Skin of body (tissue), 3 donors: ENCODE measurements at places on chromosomes 2 and 18. TPM values are rescaled to one million over a fixed set of nuclear protein-coding genes. Genes with fewer than 3 reads are reported as not detected.

The GCG gene
- not detected for total RNA-seq

The CDH20 gene
- 2.8 TPM for total RNA-seq

The DPY30 gene
- 41.9 TPM for total RNA-seq

The RBMS1 gene
- 112 TPM for total RNA-seq

The ANKRD30B gene
- 0.20 TPM for total RNA-seq

DNA sequence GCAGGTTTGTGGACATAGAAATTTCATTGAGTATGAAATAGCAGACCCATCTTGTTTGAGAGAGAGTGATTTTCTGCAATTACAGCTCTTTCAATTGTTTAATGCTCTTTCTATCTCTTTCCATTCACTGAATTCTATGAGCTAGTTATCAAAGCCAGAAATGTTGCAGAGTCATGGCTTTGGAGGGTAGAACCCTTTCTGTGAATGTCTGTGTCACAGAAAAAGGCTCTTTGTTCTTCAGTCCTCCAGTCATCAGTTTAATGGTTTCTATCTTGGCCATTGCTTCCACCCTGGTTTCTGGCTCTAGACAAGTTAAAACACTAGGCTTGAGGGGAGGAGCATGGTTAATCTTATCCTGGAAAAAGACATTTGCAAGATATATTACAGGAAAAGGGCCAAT is 655.0 kb downstream of the STK39 start:
- DNase-seq = no peak

DNA sequence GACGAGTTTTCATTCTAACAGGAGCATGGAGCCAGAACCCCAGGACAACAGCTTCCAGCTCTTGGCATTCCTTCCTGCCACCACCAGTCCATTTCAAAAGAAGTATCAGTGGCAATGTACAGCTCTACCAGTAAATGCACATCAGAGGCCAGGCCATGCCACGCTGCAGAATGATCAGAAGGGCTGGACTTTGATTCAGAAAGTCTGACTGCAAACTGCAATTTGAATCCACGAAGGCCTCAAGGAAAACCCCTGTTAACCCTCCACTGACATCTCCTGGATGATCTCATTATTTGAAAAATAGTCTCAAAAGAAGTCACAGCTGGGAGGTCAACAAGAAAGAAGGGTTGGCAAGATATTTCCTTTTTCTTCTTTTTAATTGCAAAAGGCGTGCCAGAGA is 119.2 kb downstream of the MYO5B start:
- DNase-seq = no peak

DNA sequence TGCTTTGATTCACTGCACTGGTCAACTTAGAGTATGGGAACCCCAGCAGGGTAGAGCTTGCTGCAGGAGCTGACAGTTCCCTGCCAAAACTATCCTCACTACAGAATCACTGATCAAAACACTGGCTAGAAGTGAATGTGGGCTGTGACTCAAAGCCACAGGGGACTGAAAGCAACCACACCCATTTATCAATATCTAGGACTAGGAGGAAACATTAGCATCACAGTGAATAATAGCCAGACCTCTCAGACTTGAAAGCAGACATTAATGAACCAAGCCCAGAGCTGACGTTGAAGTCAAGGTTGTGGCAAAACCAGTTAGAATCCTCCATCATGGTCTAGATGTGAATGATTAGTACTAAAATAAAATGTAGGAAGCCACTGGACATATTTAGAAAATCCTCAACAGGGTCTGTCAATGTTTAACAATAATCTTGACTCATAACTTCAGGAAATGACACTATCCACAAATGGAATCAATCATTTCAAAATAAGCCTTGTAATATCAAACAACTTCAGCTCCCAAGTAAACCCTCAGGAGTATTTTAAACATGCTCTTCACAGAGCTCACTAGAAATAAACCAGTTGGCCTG is 131.4 kb downstream of the CDH20 start:
- no peak for DNase-seq

DNA sequence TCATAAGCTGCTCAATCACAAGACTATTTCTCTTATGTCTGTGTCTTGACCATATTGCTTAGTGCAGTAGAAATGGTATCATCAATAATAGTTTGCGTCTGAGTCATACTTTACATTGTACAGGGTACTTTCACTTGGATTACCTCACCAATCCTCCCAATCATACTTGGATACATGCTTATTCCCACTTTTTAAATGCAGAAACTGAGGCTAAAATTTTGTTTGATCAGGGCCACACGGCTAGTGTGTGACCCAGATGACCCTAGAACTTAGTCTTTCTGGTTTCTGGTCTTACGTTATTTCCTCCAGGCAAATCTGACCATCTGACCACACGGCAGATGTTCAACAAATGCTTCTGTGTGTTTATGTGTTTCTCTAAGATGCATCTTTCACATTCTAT is 23.8 kb upstream of the CCL20 start:
- no peak for DNase-seq

- DNase-seq = peak; percentile 44
Measured at GRCh38 chr2:105114551-105114950, 76.7 kb downstream of the MRPS9 start.

- no peak for DNase-seq
Measured at GRCh38 chr2:172964511-172965139, 111.0 kb upstream of the MAP3K20 start.

DNA sequence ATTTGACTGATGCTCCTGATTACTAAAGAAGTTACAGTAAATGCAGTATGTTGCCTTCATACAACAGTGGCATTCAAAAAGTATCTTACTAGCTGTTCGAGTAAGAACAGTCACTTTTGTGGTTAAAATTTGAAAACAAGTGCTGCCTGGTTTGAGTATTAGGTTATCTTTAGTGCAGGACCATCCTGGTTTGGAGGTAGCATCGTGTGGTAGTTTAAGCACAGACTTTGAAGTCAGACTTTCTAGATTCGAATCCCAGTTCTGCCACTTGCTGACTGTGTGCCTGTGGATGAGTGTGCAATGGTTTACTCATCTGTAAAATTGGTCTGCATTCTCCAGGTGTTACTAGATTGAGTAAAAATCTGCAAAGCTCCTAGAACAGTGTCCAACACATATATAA is 96.8 kb downstream of the SGPP2 start:
- DNase-seq = no peak

- no peak for DNase-seq
Measured at GRCh38 chr2:168602846-168603401, 146.9 kb downstream of the CERS6 start.

DNA sequence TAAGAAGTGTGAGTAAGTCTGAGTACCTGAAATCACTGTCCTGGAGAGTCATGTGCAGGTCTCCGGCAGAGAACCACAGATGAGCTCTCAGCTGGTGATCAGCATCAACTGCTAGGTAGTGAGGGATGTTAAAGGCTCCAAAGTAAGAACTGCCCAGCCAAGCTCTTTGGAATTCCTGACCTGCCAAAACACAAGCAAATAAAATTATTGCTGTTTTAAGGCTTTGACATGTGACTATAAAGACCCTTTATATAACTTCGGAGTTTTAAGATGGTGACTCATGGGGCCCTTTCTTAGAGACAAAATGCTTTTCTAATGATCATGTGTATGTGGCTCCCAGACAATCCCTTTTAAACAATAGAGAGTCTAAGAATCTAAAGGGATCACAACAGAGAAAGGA is 855.7 kb downstream of the TRIB2 start:
- no peak for DNase-seq

DNA sequence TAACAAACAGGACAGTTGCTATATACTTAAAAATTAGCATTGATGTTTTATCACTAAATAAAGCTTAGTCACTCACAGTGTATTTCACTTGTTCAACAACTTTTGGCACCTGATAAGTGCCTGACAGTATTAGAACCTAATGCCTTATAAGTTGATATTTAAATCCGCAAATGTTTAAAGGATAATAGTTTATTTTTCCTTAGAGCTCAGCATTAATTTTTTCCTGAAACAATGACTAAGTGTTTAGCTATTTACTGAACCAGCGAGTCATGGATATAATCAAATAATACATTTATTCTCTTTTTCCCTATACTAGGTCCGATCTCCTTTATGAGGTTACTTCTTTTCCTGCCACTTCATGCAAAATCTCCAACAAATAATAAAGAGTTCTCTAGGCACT is 146.0 kb upstream of the PGAP1 start:
- no peak for DNase-seq

- DNase-seq = no peak
Measured at GRCh38 chr2:212294816-212295215, 243.8 kb downstream of the ERBB4 start.

GRCh38 chr18:48661421-48661820 is 122.6 kb downstream of the CTIF start:
- no peak for DNase-seq

GRCh38 chr2:888211-888801 is 62.3 kb upstream of the SNTG2 start:
- DNase-seq = no peak

DNA sequence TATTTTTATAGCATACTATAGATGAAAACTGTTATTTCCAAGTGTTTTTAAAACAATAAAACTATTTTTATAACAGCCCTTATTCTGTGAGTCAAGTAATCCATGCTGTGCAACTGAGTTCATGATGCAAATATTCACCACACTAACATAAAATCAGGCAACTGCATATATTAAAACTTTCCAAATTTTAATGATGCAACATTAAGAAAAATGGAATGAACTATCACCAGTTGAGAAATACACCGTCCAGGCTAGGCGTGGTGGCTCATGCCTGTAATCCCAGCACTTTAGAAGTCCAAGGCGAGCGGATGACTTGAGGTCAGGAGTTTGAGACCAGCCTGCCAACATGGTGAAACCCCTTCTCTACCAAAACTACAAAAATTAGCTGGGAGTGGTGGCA is 114.5 kb downstream of the CDH2 start:
- DNase-seq = no peak

DNA sequence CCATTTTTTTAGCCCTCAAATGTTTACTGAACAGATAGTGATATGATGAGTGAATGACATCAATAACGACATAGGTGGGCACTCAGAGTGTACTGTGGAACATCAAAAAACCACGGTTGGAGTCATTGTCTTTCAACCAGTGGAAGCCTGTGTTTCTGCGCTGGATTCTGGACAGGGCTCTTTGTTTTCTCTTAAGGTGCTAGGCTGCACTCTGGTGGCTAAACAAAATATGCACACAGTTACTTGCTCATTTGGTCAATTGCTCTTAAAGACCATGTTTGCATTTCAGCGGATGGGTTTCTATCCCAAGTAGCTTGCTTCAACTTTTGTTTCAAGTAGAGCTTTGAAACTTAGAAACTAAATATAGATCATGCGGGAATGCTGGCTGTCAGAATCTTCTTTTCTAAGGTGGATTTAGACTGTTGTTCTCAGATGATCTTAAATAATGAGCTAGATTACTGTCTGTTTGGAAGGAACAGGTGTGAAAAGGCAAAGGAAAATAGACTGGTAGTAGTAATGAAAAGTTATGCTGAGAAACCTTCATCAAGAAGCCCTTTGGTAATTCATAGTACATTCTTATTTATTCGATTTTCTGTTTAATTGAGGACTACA is 48.5 kb upstream of the LYPD6B start:
- peak; percentile 68 for DNase-seq
